ENCODE measurements at places on chromosomes 16 and 17.

DNA sequence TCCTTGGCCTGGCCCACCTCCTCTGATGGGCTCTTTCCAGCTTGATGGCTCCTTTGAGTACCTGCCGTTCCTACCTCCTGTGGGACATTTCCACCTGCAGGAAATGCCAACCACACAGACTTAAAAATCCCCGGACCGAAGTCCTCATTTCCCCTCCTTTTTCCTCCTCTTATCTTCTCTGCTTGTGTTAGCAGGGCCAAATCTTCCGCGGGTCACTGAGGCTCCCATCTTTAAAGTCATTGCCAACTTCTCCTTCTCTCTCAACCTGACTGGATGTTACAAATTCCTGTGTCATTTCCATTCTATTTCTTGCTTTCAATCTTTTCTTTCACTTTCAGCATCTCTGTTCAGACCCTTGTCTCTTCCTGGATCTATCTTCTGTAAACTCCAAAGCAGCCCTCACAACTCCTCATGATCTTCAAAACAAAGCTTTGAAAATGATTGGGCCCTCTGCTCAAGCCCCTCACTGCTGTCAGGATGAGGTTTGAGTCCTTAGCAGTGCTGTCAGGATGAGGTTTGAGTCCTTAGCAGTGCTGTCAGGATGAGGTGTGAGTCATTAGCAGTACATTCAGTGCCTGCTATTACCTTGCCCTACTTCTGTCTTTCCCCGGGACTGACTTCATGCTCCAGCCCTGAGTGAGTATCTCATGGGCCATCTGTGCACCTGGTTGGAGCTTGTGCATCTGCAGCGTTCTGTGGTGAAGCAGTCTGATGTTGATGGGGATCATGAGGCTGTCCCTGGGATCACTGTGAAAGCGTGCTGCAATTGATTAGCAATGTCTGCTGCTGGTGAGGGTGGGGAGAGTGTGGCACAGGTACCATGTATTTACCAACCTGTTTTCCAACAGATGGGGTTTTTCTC, 100.1 kb downstream of the IRF8 start:
- no peak for DNase-seq

GRCh38 chr17:66431910-66432309, 129.5 kb downstream of the PRKCA start:
- DNase-seq, result peak; percentile 78

- peak; percentile 8 for DNase-seq
Measured at GRCh38 chr17:32536736-32537643, 50.2 kb downstream of the CDK5R1 start.

GRCh38 chr16:13186813-13187212, 285.4 kb downstream of the SHISA9 start:
- DNase-seq, result no peak

DNA sequence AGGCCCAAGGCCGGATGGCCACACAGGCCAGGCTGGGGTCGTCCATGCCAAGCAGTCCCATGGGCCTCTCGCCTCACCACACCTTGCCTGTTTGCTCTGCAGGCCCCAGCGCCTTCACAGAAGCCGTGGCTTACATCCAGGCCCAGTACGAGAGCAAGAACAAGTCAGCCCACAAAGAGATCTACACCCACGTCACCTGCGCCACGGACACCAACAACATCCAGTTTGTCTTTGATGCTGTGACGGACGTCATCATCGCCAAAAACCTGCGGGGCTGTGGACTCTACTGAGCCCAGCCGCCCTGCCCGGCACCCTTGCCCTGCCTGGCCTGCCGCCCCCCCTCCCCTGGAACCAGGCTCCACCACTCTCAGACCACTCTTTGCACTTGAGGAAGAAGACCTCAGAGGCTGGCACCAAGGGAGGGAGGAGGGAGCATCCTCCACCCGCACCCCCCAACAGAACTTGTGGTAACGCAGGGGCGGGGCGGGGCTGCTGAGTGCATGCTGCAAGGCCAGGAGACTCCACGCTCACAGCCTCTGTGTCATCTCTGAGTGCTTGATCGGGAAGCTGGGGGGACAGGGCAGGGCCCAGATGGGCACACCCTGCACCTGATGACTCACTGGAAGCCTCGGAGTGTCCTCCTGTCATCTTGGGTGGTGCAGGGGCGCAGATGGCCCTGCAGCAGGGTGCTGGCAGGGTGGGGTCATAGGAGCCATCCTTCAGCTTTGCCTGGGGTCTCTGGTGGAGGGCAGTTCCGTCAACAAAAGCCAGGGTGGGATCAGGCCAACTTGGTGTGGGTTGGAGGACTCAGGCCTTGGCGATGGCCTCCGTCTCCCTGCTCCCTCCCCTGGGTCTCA, 81.5 kb downstream of the AMFR start:
- DNase-seq, result no peak

GRCh38 chr17:32157225-32157624, 14.9 kb downstream of the RHOT1 start:
- no peak for DNase-seq

DNA sequence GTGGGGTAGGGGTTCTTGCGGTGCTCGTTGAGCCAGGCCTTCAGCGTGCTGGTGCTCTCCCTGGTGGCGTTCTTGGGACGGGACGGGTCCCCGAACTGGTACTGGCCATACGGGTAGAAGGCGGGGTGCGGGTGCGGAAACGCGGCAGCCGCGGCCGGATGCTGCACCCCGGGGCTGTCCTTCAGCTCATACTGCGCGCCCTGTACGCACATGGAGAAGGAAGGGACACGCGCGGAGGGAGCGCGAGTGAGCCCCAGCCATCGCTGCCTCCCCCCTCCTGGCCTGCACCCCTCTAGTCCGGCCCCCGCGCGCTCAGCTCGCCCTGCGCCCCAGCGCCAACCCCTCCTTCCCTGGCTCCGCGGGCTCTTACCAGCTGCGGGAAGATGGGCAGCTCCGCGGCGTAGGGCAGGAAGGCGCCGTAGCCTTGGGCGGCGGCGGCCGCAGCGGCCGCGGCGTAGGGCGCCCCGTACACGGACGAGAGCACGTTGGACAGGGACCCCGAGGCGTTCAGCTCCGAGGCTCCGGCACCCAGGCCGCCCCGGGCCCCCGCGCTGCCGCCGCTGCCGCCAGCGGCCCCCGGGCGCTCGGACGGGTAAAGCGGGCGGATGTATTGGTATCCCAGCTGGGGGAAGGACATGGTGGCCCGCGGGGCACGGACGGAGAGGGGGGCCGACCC, 1.0 kb downstream of the IRX3 start:
- no peak for DNase-seq

DNA sequence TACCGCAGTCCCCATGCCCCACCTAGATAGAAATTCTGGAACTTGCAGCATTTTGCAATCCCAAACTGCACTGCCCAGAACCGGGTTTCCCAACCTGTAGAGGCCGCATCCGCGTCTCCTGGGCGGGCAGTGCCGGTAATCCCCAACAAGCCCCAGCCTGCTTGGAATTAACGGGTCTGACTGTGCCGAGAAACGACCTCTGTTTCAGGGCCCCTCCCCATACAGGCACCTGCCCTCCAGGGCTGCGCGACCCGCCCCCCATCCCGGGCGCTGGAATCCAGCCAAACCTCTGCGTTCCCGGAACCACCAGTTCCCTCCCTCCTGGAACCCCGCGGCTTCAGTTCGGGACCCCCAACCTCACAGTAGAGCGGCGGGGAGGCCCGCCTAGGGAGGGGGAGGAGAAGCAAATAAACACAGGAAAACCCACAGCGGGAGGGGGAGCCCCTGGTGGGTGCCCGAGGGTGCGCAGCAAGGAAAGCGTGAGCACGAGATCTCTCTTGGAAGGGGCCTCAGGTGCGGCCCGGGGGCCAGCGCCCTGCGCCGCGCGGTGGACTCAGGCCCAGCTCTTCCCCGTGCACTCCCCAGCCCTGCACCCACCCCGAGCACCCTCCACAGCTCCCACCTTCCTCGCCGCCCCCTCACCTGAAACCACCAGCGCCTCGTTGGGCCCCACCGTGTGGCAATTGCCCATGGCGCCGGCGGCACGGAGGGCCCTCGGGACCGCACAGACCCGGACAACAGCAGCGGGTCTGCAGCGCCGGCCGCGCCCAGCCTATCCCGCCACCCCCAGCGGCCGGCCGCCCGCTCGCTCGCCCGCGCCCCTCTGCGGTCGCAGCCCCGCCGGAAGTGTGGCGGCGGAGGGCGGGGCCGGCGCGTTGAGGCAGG, at the start of gene FLOT2:
FLOT2 (minus strand) TSS at position 850 of the 885 bp plus-strand sequence; CDS start at position 691, 159 bp downstream.
- peak; percentile 86 for DNase-seq

DNA sequence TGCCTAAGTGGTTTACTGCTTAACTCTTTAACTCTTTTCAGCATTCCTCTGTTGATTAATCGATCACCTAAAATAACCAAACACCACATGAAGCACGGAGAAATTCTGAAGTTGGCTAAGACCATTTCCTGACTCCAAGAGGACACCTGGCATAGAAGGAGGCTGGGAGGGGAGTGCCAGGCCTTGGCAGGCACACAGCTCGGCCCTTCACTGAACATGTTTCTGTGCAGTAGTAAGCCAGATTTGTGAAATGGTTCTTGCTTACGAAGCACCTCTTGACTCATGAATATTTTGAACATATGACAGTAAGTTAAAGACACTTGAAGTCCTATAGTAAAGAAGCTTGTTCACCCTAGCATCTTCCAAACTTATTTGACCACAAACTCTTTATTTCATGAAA, 82.3 kb downstream of the FOXL1 start:
- DNase-seq, result no peak
